ENCODE measurements at places on chromosomes 2 and 18. TPM values are rescaled to one million over a fixed set of nuclear protein-coding genes. Genes with fewer than 3 reads are reported as not detected.

Gene ALPP
- total RNA-seq, result 0.37 TPM

Gene SIX3
- 0.41 TPM for total RNA-seq

Gene MARCO
- 0.08 TPM for total RNA-seq

Gene TRIM54
- total RNA-seq, result 0.44 TPM

Gene UBE2E3
- total RNA-seq, result 71.3 TPM
